T-cell (primary cell): ENCODE measurements at places on chromosomes 4 and X. TPM values are rescaled to one million over a fixed set of nuclear protein-coding genes. Genes with fewer than 3 reads are reported as not detected.

Gene PRSS12
- not detected for total RNA-seq

Gene NPY2R
- total RNA-seq: not detected

Gene CXCL5
- not detected for total RNA-seq

Gene ARL9
- total RNA-seq: 0.54 TPM

Gene IRF2
- total RNA-seq: 64.3 TPM

DNA sequence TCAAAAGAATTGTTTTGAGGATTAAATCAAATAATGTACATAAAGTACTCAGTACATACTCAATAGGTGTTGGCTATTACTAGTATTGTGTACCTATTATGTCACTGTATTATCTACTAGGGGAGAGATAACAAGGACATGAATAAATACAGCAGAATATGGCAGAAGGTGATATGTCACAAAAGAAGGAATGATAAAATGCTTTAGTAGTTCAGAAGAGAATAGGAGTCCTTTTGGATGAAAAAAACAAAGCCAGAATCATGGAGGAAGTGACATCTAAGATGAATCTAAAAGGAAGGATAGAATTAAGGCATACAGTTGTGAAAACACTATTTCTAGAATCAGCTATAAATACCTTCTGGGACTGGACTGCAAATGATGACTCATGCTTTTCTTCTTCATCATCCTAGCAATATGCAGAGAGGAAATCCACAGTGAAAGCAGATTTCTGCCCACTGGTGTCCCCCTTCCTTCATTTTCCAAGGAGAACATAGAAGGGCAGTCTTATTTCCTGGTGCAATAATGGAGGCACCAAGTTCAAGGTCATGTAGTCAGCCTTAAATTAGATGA is 98.7 kb downstream of the GLUD2 start:
- no peak for DNase-seq

GRCh38 chr4:141810712-141811375 is 174.5 kb downstream of the IL15 start:
- DNase-seq: no peak

DNA sequence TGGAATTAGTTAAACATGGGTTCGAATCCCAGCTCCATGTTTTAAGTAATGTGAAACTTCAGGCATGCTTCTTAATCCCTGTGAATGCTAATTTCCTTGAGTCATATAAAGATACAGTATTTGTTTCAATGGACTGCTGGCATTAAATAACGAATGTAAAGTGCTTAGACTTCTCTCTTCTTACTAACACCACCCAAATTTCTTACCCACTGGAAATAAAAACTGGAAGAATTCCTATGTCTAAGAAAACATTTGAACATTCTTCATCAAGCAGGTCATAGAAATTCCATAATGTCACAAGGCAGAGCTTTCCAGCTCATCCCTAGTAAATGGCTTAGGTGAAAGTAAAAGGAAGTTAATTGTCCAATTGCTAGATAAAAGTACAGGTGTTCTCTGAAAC is 172.5 kb downstream of the ANK2 start:
- DNase-seq: no peak

DNA sequence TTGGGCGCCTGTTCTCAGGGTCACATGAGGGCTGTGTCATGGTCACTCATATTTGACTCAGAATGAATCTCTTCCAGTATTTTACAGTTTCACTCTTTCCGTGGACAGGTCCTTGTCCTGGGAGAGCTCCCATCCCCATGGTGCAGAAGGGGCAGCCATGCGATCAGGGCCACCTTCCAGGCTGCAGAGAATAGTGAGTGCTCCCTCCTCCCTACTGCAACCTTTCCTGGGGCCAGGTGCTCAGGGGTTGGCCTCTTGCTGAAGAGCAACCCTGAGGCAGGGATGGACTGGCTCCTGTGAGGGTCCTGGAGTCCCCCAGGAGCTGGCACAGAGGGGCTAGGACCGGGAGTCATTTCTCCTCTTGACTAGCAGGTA is 108.4 kb downstream of the ABLIM2 start:
- no peak for DNase-seq

DNA sequence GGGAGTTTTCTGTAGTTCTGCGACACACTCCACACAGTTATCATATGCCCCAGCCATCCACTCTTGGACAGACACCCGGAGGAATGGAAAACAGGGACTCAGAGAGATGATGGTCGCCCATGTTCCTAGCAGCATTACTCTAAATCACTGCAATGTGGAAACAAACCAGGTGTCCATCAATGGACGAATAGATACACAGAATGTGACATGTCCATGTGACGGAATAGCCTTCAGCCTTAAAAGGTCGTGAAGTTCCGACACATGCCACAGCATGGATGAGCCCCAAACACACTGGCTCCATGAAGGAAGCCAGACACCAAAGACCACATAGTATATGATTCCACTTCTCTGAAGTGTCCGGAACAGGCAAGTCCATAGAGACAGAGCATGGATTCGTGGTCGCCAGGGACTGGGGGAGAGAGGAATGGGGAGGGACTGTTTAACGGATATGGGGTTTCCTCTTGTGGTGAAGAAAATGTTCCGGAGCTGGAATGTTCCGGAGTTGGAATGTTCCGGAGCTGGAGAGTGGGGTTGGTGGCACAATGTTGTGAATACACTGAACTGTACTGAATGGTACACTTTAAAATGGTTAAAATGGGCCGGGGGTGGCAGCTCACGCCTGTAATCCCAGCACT is 28.7 kb upstream of the AFAP1 start:
- no peak for DNase-seq

DNA sequence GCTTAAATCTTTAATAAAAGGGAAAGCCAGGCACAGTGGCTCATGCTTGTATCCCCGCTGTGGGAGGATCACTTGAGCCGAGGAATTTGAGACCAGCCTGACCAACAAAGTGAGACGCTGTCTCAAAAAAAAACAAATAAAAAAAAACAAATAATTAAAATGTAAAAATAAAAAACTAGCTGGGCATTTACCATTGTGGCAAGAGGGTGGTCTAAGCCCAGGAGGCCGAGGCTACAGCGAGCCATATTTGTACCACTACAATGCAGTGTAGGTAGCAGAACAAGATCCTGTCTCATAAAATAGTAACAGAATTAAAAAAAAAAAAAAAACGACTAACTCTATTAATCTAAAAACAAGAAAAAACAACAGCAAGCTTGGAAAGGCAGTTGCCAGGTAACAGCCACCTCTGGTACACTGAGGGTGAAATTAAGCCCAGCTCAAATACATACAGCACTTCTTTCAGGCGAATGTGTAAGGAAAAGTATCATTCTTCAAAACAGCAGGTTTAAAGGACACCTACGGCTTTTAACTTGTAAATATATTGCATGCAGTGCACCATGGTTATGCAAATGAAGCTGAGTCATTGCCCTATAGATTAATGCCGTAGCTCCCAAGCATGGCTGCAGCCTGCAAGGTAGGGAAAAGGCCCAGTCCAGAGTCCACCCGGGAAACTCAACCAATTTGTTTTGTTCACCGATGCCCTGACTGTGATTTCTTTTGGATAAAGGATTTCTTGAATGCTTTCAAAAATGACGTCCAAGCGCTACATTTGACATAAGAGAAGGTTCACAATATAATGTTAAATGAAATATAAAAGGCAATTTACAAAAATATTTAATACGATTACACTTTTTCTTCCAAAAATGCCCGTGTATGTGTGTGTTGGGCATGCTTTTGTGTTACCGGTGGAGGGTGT is 14.5 kb upstream of the TXLNG start:
- DNase-seq: no peak

DNA sequence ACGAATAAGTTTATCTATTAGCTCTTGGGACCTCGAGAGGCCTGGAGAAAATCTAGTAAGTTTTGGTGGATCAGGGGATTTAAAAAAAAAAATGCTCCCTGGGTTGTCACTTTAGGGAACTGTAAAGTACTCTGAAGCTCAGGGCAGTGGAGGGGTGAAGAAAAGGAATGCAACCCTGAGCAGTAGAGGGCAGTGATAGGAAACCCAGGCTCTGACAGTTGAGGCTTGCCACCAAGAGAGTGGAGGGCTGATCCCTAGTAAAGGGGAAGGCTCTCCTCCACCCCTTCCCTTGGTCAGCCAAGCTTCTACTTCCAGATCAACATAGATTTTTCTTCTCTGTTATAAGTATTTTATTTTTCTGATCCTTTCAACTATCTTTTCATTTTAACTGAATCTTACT is 73.1 kb downstream of the FBXO8 start:
- DNase-seq: no peak

DNA sequence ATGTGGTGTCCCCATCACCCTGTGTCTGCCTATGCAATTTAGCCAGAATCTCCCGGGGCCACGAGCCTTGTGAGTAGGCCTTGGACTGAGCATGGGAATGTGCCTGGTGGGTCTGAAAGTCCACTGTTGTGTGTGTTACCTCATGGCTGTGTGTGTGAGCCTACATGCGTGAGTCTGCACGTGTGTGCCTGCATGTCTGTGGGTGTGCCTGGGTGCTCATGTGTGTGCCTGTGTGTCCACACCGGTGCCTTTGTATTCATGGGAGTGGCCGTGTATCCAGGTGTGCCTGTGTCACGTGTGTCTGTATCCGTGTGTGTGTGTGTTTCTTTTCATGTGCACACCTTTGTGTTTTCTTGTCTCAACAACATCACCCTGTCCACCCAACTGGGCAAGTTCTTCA is 14.2 kb downstream of the ATP5ME start:
- no peak for DNase-seq

- DNase-seq: no peak
Measured at GRCh38 chr4:2940267-2941137, 22.7 kb downstream of the NOP14 start.

- DNase-seq: no peak
Measured at GRCh38 chr4:78432896-78433295, 118.7 kb upstream of the ANXA3 start.

- DNase-seq: no peak
Measured at GRCh38 chr4:117328333-117328732, 243.0 kb upstream of the TRAM1L1 start.

- no peak for DNase-seq
Measured at GRCh38 chr4:132240081-132240480, 909.0 kb upstream of the PCDH10 start.

- no peak for DNase-seq
Measured at GRCh38 chrX:123871309-123871708, 11.5 kb downstream of the XIAP start.
